Smooth muscle cell of the pulmonary artery (primary cell): ENCODE measurements at places on chromosomes 4 and X. TPM values are rescaled to one million over a fixed set of nuclear protein-coding genes. Genes with fewer than 3 reads are reported as not detected.

Gene XK
- 0.13 TPM in 2 replicates for total RNA-seq

Gene TRIM61
- total RNA-seq: 0.99 and 3.0 TPM in 2 replicates

Gene MBNL3
- total RNA-seq: 1.3 TPM in 2 replicates

Gene CYSLTR1
- 0.13 and 5.1 TPM in 2 replicates for total RNA-seq

Gene GLOD5
- total RNA-seq: not detected in 2 replicates
